ENCODE measurements at places on chromosomes 1 and 21.

DNA sequence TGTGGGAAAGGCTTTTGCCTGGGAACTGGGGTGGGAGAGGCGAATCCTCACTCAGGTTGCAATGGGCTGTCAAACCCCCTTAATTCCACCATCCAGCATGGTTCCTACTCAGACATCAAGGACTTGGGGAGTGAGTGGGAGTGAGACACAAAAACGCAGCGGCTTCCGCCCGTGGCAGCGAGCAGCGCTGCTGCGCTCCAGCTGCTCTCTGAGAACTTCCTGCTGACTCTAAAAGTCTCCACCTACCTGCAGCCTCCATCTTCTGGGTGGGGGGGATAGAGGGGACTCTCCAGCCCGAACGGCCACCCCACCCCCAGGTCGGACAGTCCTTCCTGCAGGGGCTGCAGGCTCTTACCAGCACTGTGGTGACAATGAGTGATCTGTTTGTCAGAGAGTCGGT, 184.4 kb downstream of the GRIK3 start:
- DNase-seq: no peak

GRCh38 chr1:66503841-66504470, 30.0 kb upstream of the SGIP1 start:
- no peak for DNase-seq

DNA sequence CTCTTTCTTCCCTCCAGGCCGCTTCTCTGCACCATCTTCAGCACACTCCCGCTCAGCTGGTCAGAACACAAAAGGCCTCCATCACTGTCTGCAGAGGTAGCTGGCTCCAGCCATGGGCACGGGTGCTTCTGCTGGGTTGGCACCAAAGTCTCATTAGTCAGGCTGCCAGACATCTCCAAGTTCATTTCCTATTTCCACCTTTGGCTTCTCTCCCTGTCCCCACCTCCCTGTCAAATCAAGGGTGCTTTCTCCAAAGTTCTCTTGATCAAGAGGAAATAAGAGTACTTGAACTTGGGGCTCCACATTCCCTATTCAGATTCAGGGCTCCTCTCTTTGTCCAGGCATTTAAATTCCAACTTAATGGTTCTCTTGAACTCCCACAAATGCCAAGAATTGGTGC, 33.9 kb upstream of the GRIK3 start:
- no peak for DNase-seq

DNA sequence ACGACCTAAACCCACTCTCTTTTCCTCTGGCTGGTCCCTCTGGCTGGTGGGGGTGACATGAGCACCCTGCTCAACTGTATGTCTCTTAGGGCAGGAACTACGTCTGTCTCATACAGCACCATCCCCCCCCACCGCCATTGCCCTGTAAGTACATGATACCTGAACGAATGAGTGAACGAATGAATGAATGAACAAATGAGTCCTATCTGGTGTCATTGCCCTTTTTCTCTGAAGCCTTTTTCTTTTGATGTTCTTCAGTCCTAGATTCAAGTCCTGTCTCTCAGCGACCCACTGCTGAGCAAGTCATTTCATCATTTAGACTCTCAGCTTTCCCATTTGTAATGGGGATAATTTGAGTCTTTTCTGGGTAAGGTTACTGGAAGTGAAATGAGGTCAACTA, 10.8 kb downstream of the MATN1 start:
- no peak for DNase-seq
